ENCODE measurements at places on chromosomes 3 and 15. TPM values are rescaled to one million over a fixed set of nuclear protein-coding genes. Genes with fewer than 3 reads are reported as not detected.

Gene MITF
- 0.25 TPM for total RNA-seq

Gene EXD1
- not detected for total RNA-seq

Gene CHRNA5
- total RNA-seq = 6.3 TPM

DNA sequence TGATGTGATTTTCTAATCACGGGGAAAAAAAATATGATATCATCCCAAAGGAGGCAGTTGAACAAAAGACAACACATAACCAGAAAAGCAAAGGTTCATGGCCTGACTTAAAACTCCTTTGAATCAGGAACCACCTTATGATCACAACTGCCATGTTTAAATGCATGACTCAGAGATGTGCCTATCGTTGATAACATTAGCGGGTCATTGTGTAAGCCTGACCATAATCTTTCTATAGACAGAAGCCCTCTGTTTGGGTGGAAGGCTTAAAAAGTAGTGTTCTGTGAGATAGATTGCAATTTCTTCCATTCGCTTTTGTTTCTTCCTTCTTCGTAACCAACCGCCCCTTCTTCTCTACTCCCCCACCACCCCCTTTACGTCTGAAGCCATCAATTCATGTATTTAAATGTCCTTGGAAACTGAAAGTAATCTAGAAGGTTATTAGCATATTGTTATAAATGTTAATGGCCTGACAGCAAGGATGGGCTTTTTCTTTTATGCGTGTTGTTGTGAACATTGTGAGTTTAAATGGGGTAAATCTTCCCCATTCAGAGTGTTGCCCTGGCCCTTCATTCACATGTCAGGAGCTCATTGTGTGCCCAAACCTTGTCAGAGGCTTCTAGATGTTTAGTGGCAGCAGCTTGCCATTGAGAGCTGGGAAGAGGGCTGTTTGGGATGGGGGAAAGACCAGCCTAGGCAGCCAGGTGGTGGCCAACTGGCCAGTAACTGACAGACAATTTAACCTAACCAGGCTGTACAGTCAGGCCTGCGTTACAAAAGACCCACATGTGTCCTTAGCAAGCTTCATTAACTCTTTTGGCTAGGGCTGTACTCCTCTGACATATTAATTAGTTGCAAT is 64.5 kb downstream of the EPHA3 start:
- DNase-seq = no peak

DNA sequence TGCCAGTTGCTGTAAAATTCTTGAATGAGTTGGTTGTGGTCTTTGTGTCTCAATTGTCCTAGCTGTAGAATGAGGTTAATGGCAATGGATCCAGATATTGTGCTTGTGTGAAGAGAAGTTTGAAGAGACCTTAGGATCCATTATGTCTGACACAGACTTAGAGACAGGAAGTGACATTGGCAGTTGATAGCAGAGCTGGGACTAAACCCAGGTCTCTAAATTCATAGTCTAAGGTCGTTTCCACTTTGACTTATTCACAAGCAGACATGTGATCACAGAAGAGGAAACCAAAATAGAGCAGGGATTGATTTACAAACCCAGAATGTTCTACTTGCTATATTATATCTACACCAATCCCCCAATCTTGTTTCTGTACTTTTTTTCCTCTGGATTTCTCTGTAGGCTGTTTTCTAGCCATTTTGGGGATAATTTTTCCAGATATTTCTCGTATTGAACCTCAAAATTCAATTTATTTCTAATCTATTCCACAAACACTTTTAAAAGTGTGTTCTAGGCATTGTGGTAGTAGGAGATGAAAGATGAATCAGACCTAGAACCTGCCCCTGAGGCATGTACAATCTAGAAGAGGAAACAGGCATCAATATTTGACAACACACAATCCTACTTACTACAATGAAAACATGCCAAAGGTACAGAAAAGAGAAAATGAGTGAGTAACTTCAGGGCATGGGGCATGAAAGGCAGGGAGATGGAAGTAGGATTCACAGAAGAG is 123.3 kb downstream of the NFKBIZ start:
- DNase-seq = no peak

DNA sequence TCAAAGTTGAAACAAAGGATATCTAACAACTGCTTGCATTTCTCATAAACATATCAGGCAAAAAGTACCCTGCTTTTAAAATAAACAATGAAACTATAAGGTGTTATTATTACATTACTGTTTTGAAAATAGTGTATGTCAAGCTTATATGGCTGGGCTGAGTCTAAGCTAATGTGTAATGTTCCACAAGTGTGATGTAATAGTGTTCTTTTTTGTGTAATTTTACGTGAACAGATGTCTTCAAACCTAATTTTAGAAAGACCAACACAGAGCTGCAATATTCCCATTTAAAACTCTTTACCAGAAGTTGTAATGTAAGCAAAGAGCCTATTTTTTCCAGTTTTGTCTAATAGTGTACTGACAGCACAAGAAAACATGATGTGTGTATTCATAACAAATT is 34.0 kb downstream of the MINDY2 start:
- no peak for DNase-seq

DNA sequence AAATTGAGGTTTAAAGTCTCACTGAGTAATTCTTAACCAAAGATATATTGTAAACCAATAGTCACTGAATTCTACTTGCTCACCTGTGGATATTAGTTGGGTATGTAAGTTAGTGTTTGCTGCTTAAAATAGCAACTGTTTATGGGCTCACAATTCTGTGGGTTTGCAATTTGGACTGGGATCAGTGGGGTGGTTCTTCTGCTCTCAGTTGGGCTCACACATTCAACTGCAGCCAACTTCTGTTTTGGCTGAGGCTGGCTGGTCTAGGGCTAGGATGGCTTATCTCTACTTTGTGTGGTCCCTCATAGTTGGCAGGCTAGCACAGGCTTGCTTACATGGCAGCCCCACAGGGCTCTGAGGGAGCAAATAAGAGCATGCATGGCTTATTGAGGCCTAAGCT is 226.0 kb upstream of the LRRFIP2 start:
- no peak for DNase-seq

GRCh38 chr15:80019168-80019745 is 40.2 kb upstream of the ZFAND6 start:
- DNase-seq = no peak

GRCh38 chr3:12155264-12155663 is 3.4 kb downstream of the TIMP4 start:
- DNase-seq = no peak

- no peak for DNase-seq
These were observed 89.0 kb upstream of the FNDC3B start for GRCh38 chr3:171950373-171950772.

GRCh38 chr15:38684440-38685010 is 119.9 kb upstream of the RASGRP1 start:
- DNase-seq = no peak
